ENCODE measurements at places on chromosomes 4 and X.

GRCh38 chr4:8586671-8587468, 5.7 kb upstream of the CPZ start:
- no peak for DNase-seq

GRCh38 chrX:80929251-80929650, 119.6 kb upstream of the BRWD3 start:
- no peak for DNase-seq

- DNase-seq: no peak
These were observed 13.0 kb downstream of the FAM47A start for GRCh38 chrX:34119122-34119521.

GRCh38 chrX:19334945-19335626, 8.6 kb upstream of the PDHA1 start:
- no peak for DNase-seq

DNA sequence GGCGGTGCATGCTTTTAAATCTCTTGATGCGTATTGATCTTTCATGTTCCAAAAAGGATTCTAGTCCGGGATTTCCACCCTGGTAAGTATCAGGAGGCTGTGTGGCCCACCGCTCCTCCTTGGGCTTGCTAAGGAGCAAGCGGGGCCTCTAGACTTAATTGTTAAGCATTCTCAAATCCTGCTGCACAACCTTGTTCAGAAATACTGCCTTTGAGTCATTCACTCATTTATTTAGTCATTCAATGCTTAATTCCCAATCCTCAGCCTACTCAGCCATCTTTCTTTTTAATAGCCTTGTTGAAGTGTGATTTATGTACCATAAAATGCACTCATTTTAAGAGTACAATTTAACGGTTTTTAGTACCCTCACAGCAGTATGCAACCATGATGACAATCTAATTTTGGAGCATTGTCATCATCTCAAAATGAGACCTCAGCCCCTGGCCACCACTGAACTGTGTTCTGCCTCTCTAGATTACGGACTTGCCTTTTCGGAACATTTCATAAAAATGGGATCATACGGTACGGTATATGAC, 15.6 kb upstream of the SLC2A9 start:
- no peak for DNase-seq
